NCI-H146 (cell line): ENCODE measurements at places on chromosomes 2 and 18.
A peak's percentile ranks its signal among the peaks of the same experiment; 100 is the strongest.

DNA sequence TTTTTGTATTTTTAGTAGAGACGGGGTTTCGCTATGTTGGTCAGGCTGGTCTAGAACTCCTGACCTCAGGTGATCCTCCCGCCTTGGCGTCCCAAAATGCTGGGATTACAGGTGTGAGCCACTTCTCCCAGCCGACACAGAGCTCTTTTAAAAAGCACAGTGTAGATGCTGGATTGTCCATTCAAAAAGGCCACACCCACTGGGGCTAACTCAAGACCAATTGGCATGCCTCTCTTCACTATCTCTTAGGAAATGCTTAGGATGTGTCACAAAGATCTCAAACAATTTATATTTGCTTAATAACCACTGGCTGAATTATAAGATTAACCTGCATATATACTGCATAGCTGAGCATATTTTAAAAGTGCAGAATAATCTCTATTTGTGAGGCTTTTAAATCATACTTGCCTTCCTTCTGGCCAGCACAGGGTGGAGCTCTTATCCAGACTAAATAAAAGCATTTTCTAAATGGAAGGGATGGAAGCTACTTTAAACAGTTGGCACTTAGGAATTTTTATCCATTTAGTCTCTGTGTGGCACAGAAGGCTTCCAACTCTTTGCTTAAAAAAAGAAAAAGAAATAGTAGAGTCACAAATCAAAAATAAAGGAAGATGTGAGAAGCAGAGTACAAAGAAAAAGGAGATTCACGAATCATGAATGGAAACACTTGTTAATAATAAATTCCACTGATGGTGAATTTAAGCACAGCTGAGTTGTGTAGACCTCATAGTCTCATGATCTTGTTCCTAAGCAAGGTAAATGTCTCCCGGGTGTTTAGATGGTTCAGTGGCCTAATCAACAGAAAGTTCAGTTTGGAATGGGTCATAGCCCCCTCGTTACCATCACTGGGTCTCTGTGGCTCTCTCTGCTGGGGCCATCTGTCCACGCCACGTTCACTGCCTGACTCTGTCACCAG, 22.4 kb downstream of the CRYGD start:
- peak; percentile 11 for DNase-seq

DNA sequence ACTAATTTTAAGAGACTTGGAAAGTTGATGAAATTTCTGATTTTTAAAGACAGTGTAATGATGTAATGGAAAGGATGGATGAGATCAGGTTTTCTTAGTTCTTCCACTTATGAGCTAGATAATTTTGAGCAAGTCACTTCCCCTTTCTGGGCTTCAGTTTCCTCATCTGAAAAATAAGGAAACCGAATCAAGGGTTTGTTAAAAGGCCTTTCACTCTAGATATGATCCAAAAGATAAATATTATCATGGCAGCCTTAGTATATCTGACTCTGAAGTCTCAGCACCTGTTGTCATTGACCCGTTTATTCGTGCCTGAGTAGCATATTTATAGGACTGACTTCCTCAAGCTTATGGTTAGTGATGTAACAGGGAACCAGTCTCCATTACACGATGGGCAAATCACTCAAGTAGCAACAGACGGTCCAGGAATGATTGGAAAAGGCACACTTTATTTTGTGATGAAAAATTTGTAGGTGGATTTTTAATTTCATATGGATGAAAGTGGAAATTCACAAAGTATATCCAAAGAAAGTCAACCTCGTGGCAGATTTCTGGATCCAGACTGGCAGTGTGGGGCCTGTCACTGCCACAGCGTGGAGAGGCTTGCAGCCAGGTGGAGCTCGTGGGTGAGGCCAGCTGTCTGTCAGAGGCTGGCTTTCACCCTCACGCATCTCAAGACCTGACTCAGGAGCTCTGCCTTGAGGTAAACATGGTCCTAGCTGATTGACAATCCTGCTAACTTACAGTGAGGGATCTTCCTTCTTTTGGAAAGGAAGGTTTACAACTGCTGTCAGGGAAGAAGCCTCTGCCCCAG, 137.9 kb upstream of the CXCR4 start:
- peak; percentile 26 for DNase-seq

DNA sequence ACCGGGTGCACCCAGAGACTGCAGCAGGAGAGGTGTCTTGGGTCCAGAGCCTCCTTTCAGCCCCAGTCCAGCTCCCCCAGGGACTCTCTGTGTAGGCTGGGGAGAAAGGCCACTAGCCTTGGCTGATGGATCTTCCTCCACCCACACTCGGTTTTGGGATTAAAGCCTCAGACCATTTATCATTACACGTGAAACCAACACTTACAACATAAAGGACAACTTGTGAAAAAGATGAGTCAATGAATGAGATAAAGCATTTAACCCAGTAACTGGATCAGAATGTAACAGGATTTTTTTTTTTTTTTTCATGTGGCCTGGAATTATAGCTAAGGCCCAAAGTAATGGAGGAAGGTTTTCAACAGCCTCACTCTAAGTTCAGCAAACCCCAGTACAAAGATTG, 32.1 kb downstream of the NAT8 start:
- DNase-seq, result no peak

DNA sequence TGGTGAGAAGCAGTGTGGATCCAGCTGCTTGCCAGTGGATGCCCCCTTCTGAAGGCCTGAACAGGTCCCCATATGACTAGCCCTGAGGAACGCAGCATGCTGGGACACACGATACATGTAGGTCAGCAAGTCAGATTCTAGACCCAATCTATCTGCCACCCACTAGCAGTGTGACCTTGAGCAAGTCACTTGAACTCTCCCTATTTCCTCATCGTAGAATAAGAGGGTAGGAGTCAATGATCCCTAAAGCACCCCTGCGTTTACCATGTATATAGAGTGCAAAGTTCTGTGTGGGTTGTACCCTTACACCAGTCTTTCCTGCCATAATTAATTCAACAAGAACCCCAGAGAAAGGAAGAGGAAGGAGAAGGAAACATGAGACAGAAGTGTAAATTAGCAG, 123.7 kb downstream of the GALNT14 start:
- no peak for DNase-seq

GRCh38 chr18:36953047-36953446, 124.1 kb downstream of the KIAA1328 start:
- no peak for DNase-seq

DNA sequence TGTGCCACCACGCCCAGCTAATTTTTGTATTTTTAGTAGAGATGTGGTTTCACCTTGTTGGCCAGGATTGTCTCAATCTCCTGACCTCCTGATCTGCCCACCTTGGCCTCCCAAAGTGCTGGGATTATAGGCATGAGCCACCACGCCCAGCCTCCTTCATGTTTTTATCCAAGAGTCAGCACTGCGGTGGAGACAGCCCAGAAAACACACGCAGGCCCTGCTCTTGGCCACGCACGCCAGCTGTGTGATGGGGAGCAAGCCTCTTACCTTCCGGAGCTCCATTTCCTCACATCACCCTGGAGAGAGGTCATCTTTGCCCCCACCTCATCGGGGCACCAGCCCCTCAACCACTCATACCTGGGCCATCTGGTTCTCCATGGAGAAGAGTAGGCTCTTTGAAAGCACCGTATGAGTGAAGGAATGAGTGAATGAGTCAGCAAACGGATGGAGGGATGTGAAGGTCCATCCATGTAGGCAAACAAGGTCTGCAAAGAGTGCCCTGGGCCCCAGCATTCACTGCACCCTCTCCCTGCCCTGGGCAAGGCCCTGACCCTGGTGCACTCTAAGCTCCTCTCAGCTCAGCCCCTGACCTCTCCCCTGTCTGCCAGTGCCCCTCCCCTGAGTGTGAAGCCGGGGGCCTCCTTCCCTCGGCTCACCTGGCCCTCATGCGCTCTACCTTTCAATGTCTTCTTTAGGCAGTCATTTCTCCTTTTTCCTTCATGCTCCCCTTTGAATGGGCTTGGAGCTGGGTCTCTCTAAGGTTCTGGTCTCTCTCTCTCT, 7.4 kb downstream of the GYPC start:
- DNase-seq, result no peak

- DNase-seq, result no peak
Observed at GRCh38 chr2:39524061-39524460, 87.0 kb upstream of the MAP4K3 start.

DNA sequence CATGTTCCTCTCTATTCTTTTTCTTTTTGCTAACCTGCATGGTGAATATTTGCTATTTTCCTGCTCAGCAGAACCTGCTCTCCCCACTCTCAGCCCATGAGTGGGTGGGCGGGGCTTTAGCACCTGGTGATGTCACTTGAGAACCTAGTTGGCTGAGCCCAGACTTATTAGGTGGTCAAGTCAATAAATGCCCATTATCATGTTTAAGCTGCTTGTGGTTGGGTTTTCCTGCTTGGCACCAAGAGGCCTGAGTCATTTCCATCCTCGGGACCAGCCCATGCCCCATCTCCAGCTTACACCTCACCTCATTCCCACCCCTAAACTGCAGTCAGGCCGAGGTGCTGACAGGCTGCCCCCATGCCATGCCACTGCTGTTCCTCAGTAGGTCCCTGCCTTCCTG, 226.6 kb downstream of the ANKRD30B start:
- DNase-seq, result no peak
